ENCODE measurements at places on chromosomes 4 and X.

- no peak for DNase-seq
These were observed 55.0 kb upstream of the AP1S2 start for GRCh38 chrX:15909605-15910004.

DNA sequence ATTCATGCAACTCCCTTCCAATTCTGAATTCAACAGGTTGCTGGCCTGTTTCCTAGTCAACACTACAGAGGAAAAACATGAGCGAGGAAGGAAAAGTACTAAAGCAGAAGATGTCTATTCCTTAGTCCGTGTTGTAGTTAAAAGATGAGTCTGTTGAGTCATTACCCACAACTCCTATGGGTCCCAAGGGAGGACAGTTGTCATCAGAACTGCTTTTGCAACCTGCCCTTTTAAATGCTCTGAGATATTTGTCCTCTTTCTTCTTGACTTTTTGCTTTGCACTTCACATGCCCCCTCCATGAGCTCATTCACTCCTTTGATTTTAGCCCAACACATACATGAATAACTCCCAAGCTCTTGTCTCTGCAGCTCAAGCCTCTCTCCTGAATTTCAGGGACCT lies 119.2 kb downstream of the CORIN start:
- no peak for DNase-seq

DNA sequence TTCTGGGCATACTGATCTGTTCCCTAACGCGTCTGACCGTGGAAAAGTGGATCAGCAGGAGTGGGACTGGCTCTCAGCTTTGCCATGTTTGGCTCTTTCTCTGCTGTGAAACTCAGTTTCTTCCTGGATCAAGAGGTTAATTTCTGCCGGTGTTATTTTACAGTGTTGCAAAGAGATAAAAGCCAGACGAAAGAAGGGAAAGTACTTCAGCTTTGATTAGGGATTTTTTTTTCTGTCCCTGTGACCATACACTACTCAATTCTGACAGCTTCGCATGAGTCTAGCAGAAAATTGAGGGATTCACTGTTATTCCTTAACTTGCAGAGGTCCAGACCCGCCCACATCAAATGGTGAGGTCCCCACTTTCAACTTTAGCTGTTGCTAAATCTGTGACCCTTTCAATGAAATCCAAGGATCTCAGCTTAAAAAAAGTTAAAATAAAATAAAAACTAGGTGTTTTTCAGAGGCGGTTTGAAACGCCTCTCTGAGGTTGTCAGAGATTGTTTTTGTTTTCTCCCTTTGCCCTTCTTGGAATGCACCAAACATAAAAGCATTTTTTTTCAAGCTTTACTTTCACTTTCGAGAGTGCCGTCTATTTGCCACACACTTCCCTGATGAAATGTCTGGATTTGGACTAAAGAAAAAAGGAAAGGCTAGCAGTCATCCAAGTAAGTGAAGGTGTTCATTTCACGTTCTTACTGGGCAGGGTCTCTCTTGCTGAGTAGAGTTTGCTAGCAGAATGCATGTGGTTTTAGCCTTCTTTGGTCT lies at the start of gene TLR3:
TLR3 (plus strand) TSS at position 576 of the 768 bp plus-strand sequence. CDS start 7,464 bp downstream, outside the sequence.
- DNase-seq = peak; percentile 20

- DNase-seq = no peak
These were observed 8.3 kb downstream of the VCX3A start for GRCh38 chrX:6526564-6527136.

DNA sequence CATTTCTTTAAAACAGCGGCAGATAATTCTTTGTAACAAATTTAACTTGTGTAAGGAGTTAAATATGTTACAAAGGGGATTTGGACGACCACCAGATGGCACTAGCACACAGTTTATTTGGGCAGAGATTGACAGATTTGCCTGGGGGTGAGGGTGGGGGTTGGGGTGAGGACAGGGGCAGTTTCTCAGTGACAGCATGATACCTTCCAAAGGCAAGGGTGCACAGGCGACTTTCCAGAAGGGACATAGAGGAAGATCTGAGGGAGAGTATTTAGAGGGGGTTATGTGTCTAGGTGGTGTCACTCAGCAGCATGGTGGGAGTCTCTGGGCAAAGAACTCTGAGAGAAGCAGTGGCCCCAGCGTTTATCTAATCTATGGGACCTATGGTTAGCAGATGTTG lies 9.6 kb upstream of the TMA16 start:
- peak; percentile 72 for DNase-seq

DNA sequence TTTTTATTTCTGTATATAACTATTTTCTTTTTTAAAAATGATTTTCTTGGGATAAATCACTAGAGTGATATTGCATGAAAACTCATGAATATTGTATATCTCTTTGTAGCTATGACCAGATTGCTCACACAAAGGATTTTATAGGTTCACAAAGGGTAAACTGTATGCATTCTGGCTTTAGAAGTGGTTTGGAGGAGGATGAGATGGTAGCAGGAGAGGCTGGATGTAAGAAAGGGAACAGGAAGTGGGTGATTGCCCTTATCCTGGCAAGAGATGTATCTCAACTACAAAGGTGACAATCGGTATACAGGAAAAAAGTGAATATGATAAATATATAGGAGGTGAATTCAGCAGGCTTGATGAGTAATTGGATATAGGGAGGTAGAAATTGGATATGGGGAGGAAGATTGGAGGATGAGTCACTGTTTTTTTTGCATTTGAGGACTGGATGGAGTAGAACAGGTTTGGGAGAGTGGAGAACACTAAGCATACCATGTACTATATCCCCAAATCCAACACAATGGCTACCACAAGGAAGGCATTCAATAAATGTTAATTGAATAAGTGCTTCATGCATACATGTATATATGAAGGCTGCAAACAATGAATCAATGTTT lies 9.9 kb downstream of the FGG start:
- DNase-seq = no peak
